ENCODE measurements at places on chromosomes 4 and X. TPM values are rescaled to one million over a fixed set of nuclear protein-coding genes. Genes with fewer than 3 reads are reported as not detected.

RBM3 gene
- 121 TPM for total RNA-seq

DGAT2L6 gene
- total RNA-seq: not detected

PPP4R3C gene
- not detected for total RNA-seq

TMEM271 gene
- total RNA-seq: not detected

UGT2A1 gene
- total RNA-seq: not detected

USP27X gene
- total RNA-seq: 2.6 TPM

MAGEA9B gene
- total RNA-seq: under 0.01 TPM

CNGA1 gene
- under 0.01 TPM for total RNA-seq

GABRG1 gene
- not detected for total RNA-seq

NWD2 gene
- total RNA-seq: not detected

SFRP2 gene
- not detected for total RNA-seq

DCAF12L1 gene
- not detected for total RNA-seq

PCYT1B gene
- total RNA-seq: 0.86 TPM

NKX6-1 gene
- total RNA-seq: under 0.01 TPM

RAB33A gene
- total RNA-seq: 1.3 TPM

L1CAM gene
- total RNA-seq: 16.4 TPM

CDKL2 gene
- total RNA-seq: 1.3 TPM

ANKRD17 gene
- 53.5 TPM for total RNA-seq
